ENCODE measurements at places on chromosomes 6 and 20.

DNA sequence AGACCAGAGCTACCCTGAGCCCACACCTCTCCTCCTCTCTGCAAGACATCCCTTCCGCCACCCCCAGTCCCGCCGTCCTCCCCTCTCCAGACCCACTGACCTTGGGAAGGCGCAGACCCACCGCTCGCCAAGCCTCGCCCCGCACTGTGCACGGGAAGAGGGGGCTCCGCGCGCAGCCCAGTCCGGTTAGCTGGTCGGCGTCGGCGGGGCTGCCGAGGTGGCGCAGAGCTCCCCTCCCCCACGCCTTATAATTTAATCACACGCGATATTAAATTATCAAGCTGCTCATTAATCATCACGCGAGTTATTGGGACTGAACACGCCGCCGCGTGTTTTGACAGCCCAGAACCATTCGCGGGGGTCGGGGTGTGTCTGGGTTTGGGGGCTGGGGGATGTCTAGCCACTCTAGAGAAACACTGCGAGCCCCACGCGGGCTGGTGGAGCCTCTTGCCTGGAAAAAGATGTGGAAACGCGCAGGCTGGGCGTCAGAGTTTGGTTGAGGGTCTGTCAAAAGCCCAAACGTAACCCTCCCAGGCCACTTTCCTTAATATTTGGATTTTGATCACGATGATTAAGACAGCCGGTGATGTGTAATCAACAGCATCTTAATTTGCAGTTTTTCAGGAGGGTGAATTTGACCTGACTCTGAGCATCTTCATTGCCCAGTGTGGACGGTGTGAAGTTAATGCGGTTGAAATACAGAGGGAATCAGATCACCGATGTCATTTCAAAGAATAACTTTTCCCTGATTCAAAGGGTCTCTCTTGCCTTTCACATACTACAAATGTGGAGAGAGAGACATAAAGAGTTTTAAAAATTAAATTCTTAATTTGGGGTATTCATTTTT, at the start of gene LINC00237:
LINC00237 (minus strand) TSS at position 188 of the 847 bp plus-strand sequence.
- no peak for DNase-seq

GRCh38 chr20:10832141-10832540, 158.3 kb upstream of the JAG1 start:
- DNase-seq, result no peak

GRCh38 chr20:55143601-55144000, 668.2 kb downstream of the DOK5 start:
- DNase-seq, result no peak

GRCh38 chr6:25640446-25640845, 11.6 kb upstream of the SCGN start:
- no peak for DNase-seq

DNA sequence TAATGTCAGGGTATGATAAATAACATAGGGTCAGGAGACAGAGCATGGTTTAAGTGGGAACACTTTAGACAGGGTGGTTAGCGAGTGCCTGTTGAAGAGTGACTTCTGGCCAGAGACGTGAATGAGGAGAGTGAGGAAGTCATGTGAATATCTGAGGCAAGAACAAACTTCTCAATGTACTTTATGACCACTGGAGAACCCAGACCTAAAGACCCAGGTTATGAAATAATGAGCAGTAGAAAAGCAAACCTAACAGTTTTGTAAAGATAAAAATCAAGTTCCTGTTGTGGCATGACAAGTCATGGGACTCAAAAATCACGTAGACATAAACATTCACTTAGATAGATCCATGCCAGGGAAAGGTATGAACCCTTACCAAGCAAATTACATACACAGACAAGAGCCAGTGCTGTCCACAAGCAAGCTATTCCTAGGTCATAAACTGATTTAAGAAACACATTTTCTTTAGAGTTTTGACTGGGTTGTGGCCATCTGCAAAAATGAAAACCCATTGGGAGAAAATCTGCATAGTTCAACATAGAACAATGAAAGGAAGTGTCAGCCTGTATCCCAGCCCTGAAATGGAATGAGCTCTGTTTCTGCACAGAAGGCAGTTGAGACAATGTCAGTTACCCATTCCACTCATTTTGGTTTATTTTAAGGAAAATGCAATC, 2.2 kb upstream of the MYCT1 start:
- DNase-seq, result no peak

- peak; percentile 78 for DNase-seq
Observed at GRCh38 chr6:147065786-147066185, 138.4 kb upstream of the STXBP5 start.

DNA sequence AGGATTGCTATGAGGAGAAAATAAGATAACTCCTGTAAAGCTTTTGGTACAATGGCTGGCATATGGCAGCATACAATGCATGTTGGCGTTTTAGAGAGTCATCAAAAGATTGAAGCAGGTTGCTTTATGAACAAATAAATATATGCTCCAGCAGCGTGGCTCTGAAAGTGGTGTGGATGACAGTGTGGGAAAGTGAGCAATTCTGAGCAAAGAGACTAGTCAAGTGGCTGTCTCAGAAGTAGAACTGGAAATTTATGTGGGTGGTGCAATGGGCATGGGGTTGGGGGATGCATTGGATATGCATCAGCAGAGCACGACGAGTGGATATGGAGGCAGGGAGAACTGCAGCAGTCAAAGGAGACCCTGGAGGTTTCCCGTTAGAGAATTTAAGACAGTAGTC, 66.2 kb upstream of the PHACTR2 start:
- no peak for DNase-seq

DNA sequence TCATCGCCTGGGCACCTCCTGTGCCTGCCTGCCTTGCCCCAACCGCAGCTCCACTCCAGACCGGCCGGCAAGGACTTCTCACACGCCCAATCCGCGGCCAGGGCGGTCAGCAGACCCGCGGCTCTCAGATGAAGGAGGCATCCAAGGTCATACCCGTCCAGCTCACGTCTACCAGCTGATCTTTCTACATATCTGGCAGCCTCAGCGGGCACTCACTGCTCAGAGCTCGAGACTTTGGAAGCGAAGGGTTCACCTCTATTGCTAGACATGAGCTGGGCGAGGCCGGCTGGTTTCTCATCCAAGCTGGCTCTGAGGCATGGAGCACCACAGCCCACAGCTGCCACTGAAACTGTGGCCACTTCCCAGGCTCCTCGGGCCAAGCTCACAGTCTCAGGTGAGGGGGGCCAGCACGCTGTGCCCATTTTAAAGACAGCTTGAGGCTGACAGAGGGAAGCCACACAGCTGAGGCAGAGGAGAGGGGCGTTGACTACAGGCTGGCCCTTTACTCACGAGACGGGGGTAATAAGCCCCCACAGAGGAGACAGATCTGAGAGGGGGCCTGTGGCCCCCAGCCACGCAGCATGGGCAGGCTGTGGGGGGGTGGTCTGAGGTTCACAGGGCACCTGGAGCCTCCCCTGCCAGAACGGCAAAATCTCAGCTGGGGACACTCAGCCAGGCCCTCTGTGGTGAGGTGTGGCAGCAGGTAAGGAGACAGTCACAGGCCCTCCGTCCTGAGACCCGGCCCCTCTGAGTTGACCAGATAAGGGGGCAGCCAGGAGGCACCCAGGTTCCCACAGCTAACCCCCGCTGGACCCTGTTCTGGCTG, 2.0 kb downstream of the LAMA5 start:
- DNase-seq, result no peak

DNA sequence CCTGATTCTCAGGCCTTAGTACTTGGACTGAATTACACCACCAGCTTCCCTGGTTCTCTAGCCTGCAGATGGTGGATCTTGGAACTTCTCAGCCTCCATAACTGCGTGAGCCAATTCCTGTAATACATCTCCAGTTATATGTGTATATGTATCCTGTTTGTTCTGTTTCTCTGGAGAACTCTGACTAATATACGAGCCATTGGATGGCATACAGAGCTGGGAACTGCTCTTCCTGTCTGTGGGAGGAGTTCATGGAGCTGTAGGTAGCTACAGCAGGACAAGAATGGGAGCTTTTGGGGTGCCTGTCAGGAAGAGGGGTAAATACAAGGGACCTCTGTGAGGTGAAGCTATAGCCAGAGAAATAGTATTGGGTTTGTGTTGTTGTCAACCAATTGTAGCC, 41.2 kb downstream of the TMEM14A start:
- DNase-seq, result no peak

- DNase-seq, result no peak
Observed at GRCh38 chr6:17780061-17780460, 73.3 kb upstream of the NUP153 start.

DNA sequence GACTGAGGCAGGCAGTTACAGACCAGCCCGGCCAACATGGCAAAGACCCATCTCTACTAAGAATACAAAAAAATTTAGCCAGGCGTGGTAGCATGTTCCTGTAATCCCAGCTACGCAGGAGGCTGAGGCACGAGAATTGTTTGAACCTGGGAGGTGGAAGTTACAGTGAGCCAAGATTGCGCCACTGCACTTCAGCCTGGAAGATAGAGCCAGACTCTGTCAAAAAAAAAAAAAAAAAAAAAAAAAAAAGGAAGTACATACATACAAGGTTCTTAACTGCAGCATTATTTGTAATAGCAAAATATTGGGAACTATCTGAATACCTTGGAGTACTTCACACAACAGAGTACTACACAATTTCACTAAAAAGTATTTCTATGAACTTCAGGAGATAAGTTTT, 183.5 kb upstream of the OLIG3 start:
- DNase-seq, result no peak
